Stimulated activated CD8-positive, alpha-beta memory T cell treated with anti-CD3 and anti-CD28 coated beads, Interleukin-7, amount 100 ng/mL, for 4 hours (primary cell): ENCODE measurements at places on chromosomes 6 and 20.

GRCh38 chr20:12786276-12786675 lies 222.5 kb upstream of the SPTLC3 start:
- no peak for DNase-seq

DNA sequence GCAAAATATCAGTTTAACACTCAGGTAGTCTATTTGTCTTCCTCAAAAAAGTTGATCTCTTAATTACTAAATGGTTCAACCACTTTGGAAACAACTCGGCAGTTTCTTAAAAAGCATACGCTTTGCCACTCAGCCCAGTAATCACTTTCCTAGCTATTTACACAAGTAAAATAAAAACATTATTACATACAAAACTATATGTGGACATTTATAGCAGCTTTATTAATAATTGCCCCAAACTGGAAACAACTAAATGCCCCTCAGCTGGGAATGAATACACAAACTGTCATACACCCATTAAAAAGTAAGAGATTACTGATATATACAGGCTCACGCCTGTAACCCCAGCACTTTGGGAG lies 7.4 kb downstream of the EEF1A1 start:
- no peak for DNase-seq

DNA sequence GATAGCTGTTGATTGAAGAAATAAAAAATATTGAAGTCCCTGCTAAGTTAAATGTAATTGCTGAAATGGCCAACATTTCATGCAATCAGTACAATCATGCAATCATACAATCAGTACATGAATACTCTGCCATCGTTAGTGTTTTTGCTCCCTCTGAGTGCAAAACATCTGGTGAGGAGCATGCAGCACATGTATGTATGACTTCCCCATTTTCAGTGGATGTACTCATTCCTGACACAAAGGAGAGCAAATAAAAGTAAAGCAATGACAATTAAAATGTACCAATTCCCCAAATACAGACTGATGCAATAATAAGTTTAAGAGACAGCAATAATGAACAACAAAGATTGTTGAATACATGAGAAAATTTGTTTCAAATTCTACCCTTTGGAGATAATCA lies 140.7 kb downstream of the PLCB1 start:
- no peak for DNase-seq

DNA sequence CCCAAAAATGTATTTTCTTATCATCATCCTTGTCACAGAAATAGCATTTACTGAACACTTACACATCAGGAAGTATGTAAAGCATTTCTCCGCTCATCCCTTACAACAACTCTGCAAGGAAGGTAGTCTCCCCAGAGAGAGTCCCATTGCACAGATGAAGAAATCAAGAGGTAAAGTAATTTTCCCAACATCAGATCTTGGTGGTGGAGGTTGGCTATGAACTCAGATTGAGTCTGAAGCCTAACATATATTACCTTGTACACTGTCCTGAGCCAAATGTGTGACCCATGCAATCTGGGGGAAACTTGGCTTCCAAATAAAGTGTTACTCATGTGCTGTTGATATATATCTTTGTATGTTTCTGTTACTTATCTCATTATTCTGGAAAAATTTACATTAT lies 31.4 kb downstream of the MAN1A1 start:
- DNase-seq: no peak

DNA sequence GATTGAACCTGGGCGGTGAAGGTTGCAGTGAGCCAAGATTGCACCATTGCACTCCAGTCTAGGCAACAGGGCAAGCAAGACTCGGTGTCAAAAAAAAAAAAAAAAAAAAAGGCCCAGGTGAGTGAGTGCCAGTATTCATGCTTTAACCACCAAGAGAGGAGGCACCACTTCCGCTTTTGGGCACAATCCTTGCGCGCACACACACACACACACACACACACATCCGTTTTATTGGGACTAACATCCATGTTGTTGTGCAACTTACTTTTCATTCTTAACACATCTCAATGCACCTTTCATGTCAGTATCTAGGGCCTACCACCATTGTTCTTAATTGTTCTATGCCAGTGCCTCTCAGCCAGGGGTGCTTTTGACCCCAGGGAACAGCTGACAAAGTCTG lies 263.0 kb downstream of the CDC5L start:
- DNase-seq: no peak

DNA sequence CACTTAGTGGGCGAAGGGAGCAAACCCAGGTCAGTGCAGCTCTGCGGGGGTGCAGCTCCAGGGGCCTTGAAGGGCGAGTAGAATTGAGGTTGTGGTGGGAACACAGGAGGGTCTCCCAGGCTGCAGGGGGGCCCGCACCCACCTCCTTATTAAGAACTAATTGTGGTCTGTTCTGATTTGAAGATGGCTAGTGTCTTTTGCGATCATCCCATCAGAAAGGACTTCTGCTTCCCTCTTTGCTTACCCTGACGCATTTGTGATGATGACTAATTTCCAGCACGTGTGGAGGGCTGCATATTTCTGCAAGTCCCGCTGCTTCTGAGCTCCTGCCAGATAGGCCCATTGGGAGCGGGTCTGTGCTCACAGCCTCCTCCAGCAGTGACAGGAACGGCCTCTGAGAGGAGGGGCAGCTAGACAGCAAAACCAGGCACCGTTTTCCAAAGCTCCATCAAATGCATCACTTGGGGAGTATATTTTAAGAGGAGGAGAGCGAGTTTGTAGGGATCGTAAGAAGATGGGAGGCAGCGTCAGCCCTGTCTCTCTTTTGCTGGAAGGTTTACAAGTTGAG lies 268.9 kb downstream of the CDH4 start:
- no peak for DNase-seq

GRCh38 chr6:46016063-46016608 lies 476 bp upstream of the CLIC5 start:
- DNase-seq: no peak

DNA sequence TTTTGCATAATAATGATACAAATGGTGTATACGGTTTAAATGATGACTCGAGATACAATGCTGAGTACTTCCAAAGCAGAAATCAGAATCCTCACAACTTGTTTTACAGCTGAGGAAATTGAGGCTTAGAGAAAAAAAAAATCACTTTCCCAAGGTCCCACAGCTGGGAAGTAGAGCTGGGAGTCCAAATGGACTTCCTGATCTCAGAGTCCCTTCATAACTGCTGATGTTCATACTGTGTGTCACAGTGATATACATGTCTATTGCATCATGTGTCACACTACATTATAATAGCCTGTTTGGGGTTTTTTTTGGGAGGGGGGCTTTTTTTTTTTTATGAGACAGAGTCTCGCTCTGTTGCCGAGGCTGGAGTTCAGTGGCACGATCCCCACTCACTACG lies 8.5 kb downstream of the HM13 start:
- no peak for DNase-seq

- no peak for DNase-seq
Measured at GRCh38 chr6:150751296-150751695, 114.2 kb upstream of the MTHFD1L start.

GRCh38 chr6:3405679-3406078 lies 51.2 kb downstream of the SLC22A23 start:
- no peak for DNase-seq

- DNase-seq: no peak
Measured at GRCh38 chr6:137498481-137499190, 4.4 kb upstream of the OLIG3 start.

GRCh38 chr6:4125933-4126864 lies 9.2 kb downstream of the ECI2 start:
- DNase-seq: no peak

GRCh38 chr6:37699138-37699766 lies 1.6 kb upstream of the MDGA1 start:
- DNase-seq: peak; percentile 52

- DNase-seq: no peak
Measured at GRCh38 chr6:9540534-9541126, 874.2 kb downstream of the TFAP2A start.

DNA sequence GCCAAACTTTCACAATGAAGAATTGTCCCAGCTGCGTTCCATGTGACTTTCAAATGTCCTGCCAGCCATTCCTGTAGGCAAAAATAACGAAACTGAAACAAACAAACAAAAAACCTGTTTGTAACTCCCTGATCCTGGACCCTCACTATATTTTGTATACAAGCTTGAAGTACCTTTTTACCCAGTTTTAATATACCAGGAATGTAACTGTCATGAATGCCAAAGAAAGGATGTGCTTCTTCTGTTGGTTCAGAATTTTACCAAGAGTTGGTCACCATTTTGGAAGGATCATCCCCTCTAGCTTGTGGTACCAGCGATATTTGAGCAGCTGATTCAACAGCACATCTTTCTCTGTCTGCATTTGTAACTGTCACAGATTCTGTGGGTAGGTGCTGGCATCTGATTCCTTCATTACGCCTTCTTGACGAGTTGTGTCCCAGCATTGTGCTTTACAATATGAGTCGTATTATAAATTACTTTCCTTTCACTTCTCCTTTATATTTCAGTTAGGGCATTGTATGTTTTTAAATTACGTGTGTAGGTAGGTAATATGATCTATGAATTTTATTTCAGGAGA lies 93.9 kb downstream of the DLGAP4 start:
- no peak for DNase-seq

GRCh38 chr6:33164176-33164575 lies 28.1 kb downstream of the COL11A2 start:
- no peak for DNase-seq

DNA sequence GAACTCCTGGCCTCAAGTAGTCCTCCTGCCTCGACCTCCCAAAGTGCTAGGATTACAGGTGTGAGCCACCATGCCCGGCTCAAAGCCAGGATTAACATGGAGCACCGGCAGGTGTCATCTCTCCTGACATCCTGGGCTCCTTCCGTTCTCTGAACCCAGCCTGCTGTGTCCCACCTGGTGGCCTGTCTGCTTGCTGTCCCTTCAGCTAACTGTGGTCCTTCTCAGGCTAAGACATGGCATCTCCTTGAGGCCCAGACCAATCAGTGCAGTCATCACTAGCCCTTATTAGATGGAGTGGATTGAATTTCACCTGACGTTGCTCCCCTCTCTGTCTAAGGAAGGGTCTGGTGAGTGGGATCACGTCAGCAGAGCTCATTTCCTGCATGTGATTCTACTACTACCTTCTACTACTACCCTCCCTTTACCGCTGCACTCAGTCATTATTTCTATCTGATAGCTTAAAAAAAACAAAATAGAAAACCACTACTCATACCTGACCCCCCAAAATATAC lies 28.0 kb upstream of the SYNJ2 start:
- DNase-seq: no peak

DNA sequence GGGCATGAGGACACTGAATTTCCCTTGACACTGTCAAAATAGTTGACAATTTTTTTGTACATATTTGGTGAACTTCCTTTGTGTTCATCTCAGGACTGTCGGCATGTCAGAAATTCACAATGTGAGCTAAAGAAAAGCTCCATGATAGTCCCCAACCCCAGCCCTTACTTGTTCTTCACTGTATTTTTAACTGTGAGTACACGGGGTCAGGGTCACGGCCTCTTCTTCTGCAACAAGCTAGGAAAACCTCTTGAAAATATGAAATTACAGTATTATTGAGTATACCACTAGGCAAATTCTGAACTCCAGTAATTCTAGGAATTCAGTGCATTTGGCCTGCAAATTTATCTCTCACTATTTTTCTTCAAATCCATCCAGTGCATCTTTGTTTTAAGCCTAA lies 199.4 kb downstream of the SLC24A3 start:
- no peak for DNase-seq

DNA sequence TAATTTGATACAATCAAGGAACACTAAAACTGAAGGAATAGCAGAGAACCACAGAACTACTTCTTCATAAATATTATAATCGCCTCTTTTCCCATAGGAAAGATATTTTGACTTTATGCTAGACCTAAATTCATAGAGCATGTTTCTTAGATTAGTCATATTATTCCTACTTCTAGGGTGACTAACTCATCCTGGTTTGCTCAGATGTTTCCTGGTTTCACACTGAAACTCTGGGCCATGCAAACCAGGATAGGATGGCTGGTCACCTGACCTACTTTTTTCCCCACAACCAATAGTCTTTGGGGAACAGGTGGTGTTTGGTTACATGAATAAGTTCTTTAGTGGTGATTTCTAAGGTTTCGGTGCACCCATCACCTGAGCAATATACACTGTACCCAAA lies 42.8 kb downstream of the MMS22L start:
- no peak for DNase-seq

GRCh38 chr20:52383995-52384621 lies 192.5 kb upstream of the ZFP64 start:
- no peak for DNase-seq

DNA sequence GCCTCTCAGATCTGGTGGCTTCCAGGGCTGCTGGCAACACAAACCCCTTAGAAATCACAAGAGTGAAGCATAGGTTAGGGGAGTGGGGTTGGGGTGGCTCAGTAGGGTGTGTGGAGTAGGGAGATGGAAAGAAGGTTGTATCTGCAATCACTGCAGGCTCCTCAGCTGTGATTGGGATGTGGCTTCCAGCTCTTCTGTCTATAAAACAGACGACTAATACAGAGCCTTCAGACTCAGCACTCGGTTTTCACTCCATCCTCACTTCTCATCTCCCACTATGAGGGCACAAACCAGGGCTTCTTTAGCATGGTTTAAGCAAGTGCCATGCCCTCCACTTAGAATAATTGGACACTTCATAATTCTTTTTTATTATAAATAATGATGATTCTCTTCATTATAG lies 46.4 kb upstream of the CAP2 start:
- DNase-seq: no peak

DNA sequence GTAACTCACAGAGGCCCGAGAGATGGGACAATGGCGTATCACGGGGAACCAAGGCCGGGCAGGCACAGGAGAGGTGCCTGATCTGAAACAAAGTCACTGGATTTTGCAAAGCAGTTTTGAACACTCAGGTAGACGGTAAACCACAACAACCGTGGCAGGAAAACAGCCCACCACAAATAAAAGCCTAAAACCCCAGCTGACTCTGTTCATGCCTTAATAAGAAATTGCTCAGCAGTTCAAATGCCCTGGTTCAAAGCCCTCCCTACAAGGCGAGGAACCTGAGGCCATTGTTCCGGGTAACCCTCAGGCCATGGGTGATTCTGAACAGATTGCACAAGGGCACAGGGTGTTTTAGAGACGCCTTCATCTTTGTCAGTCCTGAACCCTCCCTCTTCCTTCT lies 114.2 kb downstream of the MAP3K7 start:
- DNase-seq: no peak

DNA sequence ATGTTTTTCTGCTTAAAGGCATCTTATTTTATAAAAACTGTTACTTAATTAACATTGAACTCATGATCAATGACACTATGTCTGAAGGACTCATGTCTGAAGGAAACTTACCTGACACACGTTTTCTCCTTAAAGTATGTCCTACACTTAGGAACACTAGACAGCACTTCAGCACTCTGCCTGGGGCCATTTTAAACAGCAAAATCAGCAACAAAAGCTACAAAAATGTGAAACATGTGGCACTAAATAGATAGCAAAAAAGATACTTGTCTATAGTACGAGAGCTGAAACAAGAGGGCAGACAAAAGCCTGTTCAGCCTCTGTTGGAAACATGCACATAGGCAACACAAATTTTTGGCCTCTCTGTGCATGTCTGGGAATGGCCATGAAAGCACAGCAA lies 93.5 kb upstream of the TMEM30A start:
- DNase-seq: no peak

GRCh38 chr6:6592826-6593475 lies 4.4 kb downstream of the LY86 start:
- no peak for DNase-seq

GRCh38 chr6:46526607-46527006 lies 35.4 kb upstream of the RCAN2 start:
- DNase-seq: no peak
